ENCODE measurements at places on chromosomes 16 and 17.
A peak's percentile ranks its signal among the peaks of the same experiment; 100 is the strongest.

- DNase-seq = no peak
Observed at GRCh38 chr17:81242421-81243332, 3.6 kb downstream of the NDUFAF8 start.

GRCh38 chr17:37051833-37052232 is 103.1 kb downstream of the AATF start:
- no peak for DNase-seq

DNA sequence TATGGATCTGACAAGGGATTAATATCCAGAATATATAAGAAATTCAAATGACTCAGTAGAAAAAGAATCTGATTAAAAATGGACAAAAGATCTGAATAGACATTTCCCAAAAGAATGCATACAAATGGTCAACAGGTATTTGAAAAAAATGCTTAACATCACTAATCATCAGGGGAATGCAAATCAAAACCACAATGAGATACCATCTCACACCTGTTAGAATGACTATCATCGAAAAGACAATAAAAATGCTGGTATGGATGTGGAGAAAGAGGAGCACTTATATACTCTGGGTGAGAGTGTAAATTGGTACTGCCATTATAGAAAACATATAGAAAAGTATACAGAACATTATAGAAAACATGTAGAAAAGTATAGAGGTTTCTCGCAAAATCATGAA is 16.4 kb upstream of the HS3ST2 start:
- DNase-seq = no peak

DNA sequence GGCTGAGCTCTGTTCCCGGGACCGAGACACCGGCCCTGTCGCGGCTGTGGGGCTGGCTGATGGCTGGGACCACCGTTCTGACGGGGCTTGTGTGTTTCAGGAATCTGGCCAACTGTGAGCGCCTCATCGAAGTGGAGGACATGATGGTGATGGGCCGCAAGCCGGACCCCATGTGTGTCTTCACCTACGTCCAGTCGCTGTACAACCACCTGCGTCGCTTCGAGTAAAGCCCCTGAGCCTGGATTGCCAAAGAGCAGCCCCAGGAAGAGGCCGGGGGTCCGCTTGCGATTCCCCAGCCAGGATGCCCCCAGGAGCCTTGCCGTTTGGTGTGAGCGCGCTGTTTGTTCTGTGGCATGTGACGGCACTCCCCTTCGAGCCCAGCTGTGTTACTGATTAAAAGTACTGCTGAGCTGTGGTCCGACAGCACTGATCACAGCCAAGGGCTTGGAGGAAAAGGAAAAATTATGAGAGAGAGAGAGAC is 23.0 kb downstream of the SMTNL2 start:
- no peak for DNase-seq

DNA sequence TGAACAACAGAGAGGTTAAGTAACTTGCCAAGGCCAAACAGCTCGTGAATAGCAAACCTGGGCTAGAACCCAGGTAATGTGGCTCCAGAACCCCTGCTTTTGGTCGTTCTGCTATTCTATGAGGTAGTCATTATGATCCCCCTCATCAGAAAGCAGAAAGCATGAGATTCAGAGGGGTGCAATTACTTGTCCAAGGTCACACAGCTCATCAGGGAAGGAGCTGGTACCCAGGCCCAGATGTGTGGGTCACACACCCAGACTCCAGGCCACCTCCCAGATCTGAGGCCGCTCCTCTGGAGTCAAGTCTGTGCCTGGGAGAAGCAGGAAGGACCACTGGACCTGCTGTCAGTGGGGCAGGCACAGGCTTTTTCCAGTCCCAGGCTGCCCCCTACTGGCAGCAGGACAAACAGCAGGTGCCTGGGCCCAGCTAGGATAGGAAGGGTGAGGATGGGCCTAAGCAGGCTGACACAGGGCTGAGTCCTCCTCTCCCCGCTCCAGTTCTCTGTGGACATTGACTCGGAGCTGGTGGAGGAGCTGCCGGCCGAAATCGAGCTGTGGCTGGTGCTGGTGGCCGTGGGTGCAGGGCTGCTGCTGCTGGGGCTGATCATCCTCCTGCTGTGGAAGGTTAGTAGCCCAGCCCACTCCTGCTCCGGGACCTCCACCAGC is 7.8 kb upstream of the PDK2 start:
- peak; percentile 86 for DNase-seq

GRCh38 chr17:44522883-44523671 is 19.9 kb upstream of the GPATCH8 start:
- peak; percentile 84 for DNase-seq

DNA sequence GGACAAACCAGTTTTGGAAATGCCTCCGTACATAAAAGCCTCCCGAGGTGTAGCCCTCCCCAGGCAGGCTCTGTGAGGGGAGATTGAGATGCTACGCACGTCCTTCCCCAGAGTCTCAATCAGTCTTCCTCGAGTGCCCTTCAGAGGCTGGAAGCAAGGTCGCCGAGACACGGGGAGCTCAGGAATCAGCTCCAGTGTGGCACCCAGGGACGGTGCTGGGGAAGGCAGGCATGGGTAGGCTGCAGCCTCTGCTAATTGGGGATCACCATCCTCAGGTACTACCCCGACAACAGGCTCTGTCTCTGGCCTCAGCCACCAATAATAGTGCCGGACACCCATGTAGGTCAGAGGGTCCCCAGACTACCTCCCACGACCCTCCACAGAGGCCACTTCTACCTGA is 28.1 kb upstream of the GSG1L start:
- no peak for DNase-seq

- no peak for DNase-seq
Observed at GRCh38 chr17:60406887-60407286, 15.0 kb upstream of the USP32 start.

- DNase-seq = no peak
Observed at GRCh38 chr17:37300683-37301082, 75.1 kb upstream of the C17orf78 start.

GRCh38 chr17:57268181-57268580 is 11.9 kb downstream of the MSI2 start:
- no peak for DNase-seq

DNA sequence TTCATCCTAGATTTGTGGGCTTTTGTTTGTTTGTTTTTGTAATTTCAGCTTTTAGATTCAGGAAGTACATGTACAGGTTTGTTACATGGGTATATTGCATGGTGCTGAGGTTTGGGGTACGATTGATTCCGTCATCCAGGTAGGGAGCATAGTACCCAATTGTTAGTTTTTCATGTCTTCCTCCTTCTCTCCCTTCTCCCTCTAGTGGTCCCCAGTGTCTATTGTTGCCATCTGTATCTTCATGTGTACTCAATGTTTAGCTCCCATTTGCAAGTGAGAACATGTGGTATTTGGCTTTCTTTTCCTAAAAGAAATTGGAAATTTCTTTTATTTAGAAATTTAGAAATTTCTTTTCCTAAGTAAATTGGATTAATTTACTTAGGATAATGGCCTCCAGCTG is 37.1 kb upstream of the BCAS3 start:
- no peak for DNase-seq

GRCh38 chr17:78300962-78301820 is 58.7 kb downstream of the SOCS3 start:
- no peak for DNase-seq

GRCh38 chr17:73340093-73340596 is 28.3 kb upstream of the CDC42EP4 start:
- DNase-seq = no peak

GRCh38 chr16:4180511-4180910 is 61.4 kb downstream of the SRL start:
- no peak for DNase-seq

- DNase-seq = peak; percentile 68
Observed at GRCh38 chr17:9905902-9906301, 831 bp upstream of the RCVRN start.

DNA sequence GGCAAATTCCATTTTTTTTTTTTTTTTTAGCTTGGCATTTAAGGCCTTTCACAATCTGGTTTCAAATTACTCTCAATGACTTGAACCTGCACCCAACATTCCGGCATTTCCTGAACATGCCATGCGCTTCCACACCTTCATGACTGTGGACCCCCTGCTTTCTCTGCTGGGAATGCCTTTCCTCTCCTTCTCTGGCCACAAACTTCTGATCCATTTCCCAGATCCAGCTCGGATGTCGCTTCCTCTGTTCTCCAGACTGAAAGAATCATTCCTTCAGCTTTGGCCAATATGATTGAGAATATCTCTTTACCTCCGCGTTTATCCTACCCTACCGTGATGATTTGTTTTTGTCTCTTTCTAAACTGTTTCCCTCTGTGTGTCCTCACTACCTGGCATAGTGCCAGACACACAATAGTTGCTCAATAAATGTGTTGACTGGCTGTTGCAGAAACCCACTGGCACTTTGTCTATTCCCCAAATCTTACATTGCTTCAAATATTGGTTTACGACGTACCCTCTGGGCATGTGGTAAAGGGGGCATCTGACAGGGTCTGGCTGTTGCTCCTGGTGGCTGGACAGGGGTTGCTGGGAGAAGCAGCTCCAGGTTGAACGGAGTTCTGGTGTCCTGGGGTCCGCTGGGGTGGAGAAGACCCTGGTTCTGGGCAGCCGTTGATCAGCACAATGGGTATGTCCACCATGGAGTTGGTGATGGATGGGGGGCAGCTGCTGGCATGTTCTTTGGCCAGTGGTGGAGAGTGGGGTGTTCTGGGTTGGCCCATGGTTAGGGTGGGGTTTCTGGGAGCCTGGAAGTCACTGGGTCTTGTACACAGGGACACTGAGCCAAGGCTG is 14.7 kb downstream of the TNS4 start:
- DNase-seq = no peak

- DNase-seq = peak; percentile 48
Observed at GRCh38 chr16:9134739-9135138, 43.3 kb downstream of the HAPSTR1 start.

DNA sequence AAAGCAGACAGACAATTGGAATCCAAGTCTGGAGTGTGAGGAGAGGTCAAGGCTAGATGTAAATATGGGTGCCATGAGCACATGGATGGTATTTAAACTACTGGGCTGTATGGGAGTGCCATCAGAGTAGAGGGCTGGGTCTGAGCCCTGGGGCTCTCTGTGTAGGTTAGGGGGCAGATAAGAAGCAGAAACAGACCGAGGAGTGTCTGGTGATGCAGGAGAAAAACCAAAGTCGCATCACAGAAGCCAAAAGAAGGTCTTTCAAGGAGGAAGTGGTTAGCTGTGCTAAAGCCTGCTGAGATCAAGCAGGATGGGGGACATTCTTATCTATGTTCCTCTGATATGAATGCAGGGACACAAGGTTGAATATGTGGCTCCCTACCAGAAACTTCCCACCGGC is 1.9 kb downstream of the TSEN54 start:
- no peak for DNase-seq

DNA sequence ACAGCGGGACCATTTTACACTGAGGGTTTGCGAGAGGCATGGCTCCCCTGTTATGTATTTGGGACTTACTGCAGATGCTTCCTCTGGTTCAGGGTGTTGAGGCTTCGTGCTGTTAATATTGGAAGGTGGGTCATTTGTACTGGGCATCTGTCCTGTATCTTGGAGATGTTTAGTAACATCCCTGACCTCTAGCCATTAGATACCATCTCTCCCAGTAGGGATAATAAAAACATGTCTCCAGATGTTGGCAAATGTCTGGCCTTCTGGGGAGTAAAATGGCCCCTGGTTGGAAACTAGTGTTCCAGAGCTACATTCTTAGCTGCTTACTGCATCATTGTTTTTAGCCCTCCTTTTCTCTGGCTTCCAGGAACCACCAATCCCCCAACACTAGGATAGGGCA is 388.0 kb downstream of the WWOX start:
- DNase-seq = no peak

DNA sequence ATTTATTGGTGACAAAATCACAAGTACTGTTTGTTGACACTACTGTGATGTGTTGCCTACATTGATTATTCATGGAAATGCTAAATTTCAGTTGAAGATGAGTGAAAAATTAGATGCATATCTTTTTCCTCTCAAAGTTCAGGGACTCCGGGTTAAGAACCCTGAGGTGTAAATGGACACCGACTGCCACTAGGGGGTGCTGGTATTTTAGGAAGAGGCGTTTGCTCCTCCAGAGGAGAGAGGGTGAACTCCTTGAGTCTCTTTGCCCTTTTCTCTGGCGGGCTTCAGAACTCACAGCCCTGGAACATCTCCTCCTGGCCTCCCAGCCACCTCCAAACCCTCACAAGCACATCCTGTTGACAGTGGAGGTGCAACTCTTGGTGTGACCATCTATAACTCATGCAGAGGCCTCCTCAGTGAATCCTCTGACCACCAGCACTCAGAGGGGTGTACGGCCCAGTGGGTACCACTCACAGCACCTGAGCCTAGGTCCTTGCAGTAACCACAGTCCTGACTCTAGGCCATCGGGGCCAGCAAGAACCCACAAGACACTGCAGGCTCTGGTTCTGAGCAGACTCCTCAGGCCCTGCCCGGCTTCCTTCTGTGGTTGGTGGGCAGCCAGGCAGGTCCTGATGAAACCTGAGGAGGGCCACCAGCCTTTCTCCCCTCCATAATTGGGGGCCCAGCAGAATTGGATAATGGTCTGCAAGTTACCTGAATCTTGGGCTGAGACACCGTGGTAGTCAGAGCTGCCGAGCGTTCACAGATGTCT is 26.2 kb upstream of the PIK3R5 start:
- DNase-seq = peak; percentile 70

GRCh38 chr17:42171831-42172230 is 9.1 kb downstream of the KCNH4 start:
- DNase-seq = no peak

- DNase-seq = no peak
Observed at GRCh38 chr16:75443298-75443697, 10.0 kb upstream of the CFDP1 start.

DNA sequence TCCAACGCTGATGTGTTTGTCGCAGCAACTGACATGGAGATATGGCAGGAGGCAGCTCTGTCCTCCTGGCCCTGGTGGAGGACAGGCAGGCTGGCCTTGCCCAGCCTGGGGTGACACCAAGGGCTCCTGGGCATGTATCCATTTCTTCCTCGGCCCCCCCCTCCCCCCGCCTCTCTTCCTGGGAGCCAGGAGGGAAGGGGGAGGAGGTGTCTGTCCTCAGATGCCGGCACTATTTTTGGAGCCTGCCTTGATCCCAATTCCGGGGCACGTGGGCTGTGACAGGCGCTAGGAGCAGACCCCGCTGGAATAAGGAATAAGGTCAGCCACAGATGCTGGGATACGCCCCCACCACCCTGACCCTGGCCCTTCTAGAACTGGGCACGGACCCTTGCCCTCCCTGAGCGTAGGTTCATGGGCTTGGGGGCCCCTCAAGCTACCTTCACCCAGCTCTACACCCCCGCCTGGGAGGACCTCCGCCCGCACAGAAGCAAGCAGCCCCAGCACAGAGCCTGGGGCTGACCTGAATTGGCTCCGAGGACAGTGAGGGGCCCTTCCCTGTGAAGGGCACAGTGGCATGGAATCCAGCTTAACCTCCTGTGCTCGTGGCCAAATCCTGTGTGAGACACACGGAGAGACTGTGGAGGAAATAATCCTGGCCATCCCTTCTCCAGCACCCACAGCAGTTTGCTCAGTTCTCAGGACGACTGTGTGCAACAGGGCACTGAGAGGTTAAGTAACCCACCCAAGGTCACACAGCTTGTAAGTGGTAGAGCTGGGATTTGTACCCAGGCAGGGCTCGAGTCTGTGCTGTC is 24.1 kb downstream of the SEC14L5 start:
- no peak for DNase-seq
